ENCODE measurements at places on chromosomes 4 and X. TPM values are rescaled to one million over a fixed set of nuclear protein-coding genes. Genes with fewer than 3 reads are reported as not detected.

Gene UGT2B10
- not detected for total RNA-seq

Gene KIT
- 3.3 TPM for total RNA-seq

Gene NLGN3
- 0.49 TPM for total RNA-seq

Gene PAGE4
- total RNA-seq = not detected

Gene SCRG1
- total RNA-seq = 0.16 TPM

Gene UBQLN2
- total RNA-seq = 17.5 TPM
